ENCODE measurements at places on chromosomes 2 and 18. TPM values are rescaled to one million over a fixed set of nuclear protein-coding genes. Genes with fewer than 3 reads are reported as not detected.

Gene CDKL4
- total RNA-seq = 0.85 TPM

GRCh38 chr2:239775623-239776435, 249.3 kb downstream of the NDUFA10 start:
- DNase-seq = peak; percentile 71

Gene GLB1L
- total RNA-seq = 8.9 TPM

Gene LYG2
- not detected for total RNA-seq

DNA sequence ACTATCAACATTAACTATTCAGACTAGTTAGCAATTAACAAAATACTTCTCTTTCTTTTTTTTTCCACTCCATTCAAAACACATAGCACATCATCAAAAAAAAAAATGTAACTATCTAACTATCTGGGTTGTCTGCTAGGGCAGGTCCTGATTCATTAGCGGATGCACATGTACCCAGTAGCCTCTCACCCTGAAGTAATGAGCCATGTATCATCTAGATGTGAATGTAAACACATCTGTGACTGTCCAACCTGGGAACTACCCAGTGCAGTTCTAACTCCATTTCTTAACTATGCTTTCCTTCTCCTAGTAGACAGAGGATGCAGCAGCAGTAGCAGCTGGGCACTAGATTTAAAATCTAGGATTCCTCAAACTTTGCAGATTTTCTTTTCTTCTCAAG, 183.1 kb upstream of the PIK3C3 start:
- DNase-seq = no peak

DNA sequence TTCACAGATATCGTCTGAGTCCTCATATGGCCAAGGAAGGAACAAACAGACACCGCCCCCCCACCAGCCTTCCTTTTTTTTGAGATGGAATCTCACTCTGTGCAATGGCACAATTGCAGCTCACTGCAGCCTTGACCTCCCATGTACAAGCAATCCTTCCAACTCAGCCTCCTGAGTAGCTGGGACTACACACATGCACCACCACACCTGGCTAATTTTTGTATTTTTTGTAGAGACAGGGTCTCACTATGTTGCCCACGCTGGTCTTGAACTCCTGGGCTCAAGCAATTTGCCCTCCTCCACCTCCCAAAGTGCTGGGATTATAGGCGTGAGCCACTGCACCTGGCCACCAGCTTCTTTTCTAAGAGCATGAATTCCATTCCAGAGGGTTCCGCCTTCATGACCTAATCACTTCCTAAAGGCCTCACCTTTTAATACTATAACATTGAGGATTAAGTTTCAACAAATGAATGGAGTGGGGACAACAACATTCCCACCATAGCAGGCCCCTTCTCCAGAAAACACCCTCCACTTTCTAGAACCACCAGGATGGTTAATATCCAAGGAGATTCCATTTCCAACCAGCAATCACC, 2.2 kb upstream of the TMBIM1 start:
- DNase-seq = no peak

All from spleen (tissue), 13 donors.